ENCODE measurements at places on chromosomes 16 and 17.

- DNase-seq: no peak
Observed at GRCh38 chr16:30051518-30051917, 14.0 kb upstream of the ALDOA start.

- no peak for DNase-seq
Observed at GRCh38 chr17:82433560-82434215, 15.3 kb upstream of the OGFOD3 start.

- DNase-seq: no peak
Observed at GRCh38 chr17:50274142-50274896, at the start of gene TMEM92. TMEM92 (plus strand) TSS chr17:50274466; CDS start chr17:50274502, 36 bp downstream.

DNA sequence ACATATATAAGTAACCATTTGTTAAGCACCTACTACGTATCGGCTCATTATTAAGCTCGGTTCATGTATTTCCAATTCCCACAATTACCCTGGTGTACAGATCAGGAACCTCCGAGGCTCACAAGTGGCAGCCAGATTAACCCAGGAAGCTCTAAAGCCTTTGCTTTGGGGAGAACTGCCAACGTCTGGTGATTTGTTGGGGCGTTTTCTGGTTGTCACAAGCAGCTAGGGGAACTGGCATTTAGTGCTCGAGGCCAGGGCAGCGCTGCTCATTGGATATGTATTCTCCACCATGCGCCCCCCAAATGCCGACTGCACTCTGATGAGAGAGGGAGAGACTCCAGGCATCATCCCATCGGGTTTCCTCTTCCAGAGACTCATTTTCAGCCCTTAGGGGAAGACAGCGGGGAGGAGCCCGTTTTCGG, 541 bp downstream of the ZNF18 start:
- DNase-seq: no peak

DNA sequence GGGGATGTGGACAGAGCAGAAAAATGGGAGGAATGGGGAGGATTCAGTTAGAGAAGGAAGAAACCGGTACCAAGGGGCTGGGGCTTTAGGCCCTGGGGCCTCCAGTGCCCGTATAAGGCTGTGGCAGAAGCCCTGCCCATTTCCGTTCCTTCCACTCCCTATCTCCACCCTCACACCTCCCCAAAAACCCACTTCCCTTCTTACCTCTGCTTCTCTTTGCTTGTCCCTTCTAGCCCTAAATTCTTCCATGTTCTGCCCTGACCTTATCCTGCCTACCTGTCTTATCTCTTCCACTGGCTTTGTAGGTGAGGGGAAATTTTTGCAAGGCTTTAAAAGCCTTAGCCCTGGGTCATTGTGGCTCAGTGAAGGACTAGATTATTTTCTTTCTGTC, 4.1 kb downstream of the RNF167 start:
- no peak for DNase-seq

DNA sequence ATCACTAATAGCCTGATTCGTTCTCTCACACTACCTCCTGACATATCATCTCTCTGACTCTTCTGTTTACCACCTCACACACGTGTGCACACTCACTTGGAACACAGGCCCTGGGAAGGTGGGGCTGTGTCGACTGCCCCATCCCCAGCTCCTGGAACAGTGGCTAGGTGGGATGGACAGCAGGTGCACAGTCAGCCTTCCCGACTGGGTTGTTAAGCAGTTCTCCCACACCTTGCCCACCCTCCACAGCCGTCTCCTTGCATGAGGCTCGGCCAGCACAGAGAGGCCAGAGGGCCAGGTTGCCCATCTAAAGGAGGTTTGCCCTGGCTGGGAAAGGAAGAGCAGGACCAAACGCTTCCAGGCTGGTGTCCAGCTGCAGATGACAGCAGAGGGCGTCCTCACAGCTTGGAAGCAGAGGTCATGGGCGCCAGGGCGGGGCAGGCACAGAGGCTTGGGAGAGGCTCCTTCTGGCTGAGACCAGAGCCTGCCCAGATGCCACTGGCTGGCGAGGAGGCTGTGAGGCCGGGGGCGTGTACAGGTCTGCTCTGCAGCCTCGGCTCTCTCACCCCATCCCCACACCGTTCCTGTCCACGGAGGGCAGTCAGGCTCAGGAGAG, 92.8 kb downstream of the AMFR start:
- peak; percentile 72 for DNase-seq

DNA sequence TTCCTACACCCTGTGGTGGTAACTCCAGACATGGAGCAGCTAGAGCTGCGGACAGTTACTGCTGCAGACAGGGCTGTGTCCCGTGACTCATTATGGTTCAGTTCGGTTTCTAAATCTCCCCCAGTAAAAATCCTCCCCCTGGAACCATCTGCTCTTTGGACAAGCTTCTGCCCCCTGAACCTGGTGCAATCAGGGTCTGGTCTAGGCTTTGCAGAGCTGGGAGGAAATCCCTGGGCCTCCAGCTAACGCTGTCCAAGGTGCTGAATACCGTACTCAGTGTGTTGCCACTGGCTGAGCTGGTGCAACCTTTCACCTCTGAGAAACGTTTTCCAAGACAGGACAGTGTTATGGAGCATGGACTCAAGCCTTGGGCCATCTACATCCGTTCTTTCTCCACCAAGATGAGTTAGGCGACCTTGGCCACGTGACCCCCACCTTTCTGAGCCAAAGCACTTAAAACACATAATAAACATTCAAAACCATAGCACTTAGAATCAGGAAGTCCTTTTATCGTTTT, 142.0 kb downstream of the CPPED1 start:
- DNase-seq: peak; percentile 64

DNA sequence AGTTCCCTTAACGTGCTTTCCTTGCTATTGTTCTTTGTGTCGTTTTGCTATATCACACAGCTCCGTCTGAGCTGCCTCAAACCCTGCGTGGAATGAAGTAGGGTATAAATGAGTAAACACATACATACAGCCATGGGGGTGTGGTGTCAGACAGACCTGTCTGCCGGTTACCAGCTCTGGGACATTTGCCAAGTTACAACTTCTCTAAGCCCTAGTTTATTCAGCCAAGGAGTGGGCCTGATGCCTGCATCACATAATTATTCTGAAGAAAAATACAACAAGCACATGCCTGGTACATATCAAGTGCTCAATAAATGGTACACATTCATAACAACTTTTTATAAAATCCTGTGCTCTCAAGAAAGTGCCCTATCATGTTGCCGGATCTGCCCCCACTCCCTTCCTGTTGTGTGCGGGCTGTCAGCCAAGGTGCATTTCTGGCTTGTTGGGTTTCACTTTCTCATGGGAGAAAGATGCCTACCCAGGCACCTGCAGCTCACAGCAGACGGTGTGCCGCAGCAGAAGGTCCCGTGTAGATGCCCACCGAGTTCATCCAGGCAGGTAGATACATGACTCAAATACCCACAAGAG, 30.5 kb downstream of the SMPD3 start:
- DNase-seq: no peak

DNA sequence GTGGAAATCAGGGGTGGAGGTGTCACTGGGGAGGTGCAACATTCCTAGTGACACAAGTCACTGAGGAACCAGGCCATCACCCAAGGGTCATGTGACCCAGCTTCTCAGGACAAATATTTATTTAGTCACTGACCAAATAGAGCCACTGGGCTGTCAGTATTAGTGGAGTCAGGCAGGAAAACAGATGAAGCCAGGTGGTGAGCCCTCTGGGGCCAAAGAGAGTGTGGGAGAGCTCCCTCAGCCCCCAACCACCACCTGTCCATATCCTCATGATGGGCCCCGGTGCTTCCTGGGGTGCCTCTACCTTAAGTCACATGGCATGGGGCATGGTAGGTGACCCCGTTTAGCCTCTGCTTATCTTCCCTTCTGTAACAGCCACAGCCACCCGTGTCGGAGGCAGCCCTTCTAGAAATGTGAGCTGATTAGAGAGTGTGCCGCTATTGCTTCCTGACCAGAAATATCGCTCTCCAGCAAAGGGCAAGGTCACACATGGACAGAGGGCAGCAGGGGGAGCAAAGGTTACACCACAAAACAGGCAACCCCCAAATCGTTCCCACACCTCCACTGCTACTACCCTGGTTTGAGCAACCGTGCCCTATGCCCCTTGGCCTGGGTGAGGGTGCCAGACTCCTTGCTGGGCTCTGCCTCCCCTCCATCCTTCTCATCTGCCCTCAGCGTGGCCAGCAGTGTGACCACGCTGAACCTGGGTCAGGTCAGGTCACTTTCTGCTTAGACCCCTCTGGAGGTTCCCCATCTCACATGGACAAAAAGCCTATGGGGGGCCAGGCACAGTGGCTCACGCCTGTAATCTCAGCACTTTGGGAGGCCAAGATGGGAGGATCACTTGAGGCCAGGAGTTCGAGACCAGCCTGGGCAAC, 8.6 kb upstream of the AKTIP start:
- DNase-seq: no peak

- DNase-seq: no peak
Observed at GRCh38 chr16:77496934-77497333, 62.1 kb upstream of the ADAMTS18 start.

DNA sequence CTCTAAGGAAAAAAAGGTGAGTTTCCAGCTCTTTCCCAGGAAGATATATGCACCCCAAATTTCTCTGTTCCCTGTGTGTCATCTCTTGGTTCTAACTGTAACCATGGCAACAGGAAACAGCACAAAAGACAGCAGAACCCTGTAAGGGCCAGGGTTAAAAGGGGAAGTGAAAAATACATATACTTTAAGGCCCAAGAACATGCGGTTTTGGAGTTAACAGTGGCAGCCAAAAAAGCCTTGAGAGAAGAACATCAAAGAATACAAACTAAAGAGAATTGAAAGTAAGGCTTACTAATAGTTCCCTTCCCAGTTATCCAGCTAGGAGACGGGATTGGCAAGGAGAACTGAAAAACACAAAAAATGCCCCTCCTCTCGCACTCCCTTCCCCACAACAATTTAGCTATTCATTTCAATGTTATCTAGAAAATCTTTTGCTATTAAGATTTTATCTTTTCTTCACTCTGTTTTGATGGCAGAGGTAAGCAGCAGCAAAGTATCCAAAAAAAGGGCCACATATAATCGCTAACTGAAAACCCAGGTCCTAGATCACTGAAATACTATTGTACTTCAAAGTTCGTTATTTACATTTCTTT, 1.5 kb downstream of the SPOP start:
- DNase-seq: no peak

DNA sequence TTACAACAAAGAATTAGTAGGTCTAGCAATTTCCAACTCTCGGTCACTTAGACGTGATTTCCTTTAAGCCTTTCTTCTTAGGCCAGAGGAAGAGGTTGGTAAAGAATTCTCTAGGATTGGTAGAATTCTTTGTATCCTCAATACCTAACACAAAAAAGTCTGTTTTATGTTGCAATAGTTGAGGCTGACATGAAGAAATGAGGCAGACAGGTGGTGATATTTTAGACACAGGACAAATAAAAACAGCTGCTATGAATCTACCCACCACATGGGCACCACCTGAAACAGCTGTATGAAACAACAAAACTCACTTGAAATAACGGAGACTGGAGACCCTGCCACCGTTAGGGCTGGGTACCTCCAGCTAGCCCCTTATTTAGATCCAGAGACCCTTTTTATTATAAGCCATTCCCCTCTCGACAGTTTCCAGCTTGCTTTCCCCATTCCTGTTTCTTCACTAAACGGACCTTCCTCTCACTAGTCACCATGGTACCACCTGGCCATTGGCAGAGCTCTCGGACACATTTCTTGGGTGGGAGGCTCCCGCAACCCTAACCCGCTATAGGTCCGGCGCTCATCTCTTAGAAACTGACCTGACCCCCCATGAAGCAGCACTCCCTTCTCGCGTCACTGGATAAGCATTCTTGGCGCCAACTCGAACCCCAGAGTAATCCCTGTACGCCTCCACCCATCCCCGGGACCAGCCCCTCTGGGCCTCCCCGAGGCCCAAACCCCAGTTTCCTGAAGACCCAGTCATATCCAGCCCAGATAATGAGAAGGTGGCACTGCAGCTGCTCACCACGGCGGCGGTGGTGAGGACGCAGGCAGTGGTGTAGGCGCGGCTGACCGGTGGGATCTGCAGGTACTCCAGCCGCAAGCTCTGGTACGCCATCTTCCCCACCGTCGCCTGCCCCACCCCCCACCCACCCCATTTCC, at the start of gene DERL2:
TSS of gene DERL2 (minus strand) at position 909 of the 936 bp plus-strand sequence. CDS start at position 892, 17 bp downstream.
- no peak for DNase-seq

- no peak for DNase-seq
Observed at GRCh38 chr16:81657224-81657623, 121.9 kb upstream of the PLCG2 start.

DNA sequence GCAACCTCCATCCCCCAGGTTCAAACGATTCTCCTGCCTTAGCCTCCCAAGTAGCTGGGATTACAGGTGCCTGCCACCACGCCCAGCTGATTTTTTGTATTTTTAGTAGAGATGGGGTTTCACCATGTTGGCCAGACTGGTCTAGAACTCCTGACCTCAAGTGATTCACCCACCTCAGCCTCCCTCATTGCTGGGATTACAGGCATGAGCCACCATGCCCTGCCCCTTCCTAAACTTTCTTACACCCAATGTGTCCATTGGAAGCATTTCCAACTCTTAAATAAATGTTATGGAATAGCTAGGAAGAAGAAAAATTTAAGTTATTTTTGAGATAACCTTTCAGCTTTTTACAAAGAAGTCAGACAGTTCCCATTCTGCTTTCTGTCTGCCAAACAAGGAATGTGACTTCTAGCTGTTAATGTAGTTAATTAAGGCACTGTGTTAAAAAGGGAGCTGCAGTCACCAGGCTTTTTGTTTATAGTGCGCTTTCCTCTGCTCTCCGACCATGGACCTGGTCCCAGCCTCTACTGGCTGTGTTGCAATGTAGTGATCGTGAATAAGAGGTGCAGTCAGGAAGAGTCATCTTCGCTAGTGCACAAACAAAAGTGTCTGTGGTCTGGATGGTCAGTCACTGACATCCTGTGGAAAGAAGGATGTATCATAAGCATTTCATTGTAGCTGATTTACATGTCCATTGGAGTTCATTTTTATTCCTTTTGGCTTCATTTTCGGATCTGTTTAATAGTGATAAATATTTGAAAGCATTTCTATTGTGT, 39.7 kb downstream of the USP10 start:
- no peak for DNase-seq

DNA sequence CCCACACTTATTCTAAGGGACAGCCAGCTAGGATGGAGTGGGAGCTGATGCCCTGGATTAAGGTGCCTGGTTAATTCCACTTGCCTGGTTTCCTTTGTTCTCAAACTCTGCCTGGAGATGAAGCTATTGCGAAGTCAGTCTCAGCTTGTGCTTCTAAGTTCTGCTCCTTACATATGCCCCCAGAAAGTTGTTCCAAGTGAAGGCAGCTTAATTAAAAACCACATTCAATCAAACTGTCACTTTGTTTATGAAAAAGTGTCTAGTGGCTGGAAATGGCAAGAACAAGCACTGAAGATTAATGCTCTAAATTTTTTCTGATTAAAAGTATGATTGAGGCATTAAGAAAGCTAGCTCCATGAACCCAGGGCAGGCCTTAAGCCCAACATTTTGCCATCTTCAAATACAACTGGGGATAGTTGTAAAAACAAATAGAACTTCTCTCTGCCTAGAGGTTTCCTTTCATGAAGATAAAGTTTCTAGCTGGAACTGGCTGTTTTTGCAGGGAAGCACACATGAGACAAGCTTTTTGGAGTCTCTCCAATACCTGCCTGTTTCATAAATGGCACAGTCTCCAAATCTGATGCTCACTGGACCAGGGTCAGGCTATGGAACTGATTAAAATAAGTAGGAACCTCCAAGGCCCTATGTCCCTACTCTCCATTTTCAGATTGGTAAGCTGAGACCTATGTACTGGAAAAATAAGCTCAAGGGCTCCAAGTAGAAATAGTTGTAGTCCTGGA, 100.9 kb downstream of the GRIN2A start:
- DNase-seq: no peak

Data from right hindlimb (tissue), 1 donor.